ENCODE measurements at places on chromosomes 16 and 17. TPM values are rescaled to one million over a fixed set of nuclear protein-coding genes. Genes with fewer than 3 reads are reported as not detected.

SLC52A1 gene
- 0.95 TPM for total RNA-seq

ZFP1 gene
- total RNA-seq = 4.4 TPM

TMEM98 gene
- 61.4 TPM for total RNA-seq

GRCh38 chr17:82848022-82848592 is 8.3 kb upstream of the ZNF750 start:
- peak overlapping the region; percentile 38 for H3K4me3 ChIP-seq
- H3K27me3 ChIP-seq = no peaks in the 10 kb centered on the region
- DNase-seq = no peak
- H3K36me3 ChIP-seq = no peaks in the 10 kb centered on the region
- H3K4me1 ChIP-seq = peaks cover 4% of the 10 kb centered on the region

DNA sequence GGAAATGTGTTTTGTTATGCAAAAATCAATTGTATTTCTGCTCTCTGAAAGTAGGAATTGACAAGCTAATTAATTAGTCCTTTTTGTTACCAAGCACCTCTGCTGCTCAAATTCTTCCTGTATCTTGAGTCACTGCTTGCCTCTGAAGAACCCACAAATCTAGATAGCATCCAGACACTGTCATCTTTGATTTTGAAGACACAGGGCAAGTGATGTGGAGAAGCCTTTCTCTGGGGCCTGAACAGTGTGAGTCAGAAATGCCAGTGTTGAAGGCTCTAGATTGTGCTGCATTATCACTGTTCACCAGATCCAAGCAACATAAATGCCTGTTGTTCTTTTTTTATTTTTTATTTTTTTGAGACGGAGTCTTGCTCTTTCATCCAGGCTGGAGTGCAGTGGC is 10.9 kb upstream of the ST6GALNAC1 start:
- no peak overlapping the region for H3K4me3 ChIP-seq
- H3K27me3 ChIP-seq = no peaks in the 10 kb centered on the region
- no peaks in the 10 kb centered on the region for H3K36me3 ChIP-seq
- H3K27ac ChIP-seq = no peak overlapping the region
- no peak for DNase-seq
- peaks cover 2% of the 10 kb centered on the region for H3K4me1 ChIP-seq

DNA sequence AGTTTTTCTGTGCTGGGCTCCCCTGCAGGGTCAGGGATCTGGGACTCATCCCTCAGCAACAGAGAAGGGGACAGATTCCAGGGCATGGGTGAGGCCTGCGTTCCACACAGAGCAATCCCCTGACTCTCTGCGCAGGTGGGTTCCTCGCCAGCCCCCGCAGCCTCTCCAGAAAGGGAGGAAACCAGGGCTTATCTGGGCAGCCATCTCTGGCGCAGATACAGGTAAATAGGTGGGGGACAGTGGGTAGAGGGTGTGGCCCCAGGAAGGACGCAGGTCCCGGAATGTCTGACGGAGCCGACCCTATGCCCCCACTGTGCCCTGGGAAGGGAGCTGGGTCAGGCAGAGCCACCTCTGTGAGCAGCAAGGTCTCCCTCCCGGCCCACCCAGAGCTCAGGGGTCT is 23.2 kb downstream of the PIEZO1 start:
- no peak for DNase-seq
- H3K4me1 ChIP-seq = peaks cover 46% of the 10 kb centered on the region

GRCh38 chr17:79341222-79341780 is 266.7 kb downstream of the ENGASE start:
- no peaks in the 10 kb centered on the region for H3K27me3 ChIP-seq
- DNase-seq = no peak
- H3K27ac ChIP-seq = no peak overlapping the region
- no peaks in the 10 kb centered on the region for H3K4me1 ChIP-seq
- H3K4me3 ChIP-seq = no peak overlapping the region
